ENCODE measurements at places on chromosomes 2 and 18.

DNA sequence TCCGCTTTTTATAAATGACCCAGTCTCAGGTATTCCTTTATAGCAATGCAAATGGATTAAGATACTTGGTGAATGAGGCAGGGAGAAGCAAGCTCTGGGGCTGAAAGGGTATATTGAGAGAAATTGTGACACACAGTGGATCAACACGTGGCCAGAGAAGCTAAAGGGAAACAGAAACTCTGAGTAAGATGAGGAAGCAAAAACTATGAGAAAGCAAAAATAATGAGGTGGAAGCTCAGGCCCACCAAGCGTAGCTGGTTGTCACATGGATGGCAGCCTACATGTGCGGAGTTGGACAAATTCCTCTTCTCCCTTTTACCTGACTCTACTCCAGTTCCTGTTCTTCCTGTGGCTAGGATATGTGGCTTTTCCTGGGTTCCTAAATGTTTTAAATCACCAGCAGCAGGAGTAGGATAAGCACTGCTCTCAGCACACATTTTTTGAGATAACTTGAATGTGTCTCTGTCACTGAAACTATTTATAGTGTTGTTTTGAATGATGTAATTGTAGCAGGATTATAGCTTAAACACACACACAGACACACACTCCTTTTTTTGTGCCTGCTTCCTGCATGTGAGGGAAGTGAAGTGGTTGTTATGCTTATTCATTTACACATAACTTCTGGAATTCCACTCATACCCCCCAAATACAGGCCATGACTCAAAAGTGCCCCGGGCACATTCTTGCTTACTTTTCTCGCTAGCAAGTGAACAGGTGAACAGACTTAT, 30.1 kb upstream of the EPC2 start:
- no peak for DNase-seq

- no peak for DNase-seq
These were observed 22.0 kb upstream of the SLC35G4 start for GRCh38 chr18:11587432-11587831.

DNA sequence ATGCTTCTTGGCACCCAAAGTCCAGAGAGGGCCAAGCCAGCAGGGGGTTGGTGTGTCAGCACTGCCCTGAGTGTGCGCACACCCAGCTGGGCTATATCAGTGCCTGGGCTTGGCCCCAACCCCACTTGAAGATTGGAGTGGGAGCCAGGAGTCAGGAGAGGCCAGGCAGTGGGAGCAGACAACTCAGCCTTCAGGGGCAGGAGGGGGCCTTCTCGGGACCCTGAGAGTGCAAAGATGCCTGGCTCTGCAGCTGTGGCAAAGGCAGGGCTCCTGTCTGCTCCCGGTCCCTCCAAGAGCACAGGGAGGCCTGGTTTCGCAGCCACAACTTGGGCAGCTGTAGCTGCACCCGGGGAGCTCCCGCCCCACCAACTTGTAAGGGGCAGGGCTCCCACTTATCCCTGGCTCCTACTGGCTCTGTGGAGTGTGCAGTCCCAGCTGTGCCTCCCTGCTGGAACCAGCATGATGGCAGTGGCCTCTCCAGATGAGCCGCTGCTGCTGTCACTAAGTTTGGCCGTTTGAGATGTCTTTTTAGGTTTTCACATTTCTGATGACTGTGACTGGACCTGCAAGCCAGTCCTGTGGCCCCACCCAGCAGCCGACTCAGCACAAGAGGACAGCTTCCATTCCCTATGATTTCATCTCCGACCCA, 148.8 kb upstream of the HS6ST1 start:
- DNase-seq = no peak

- DNase-seq = no peak
These were observed 59.3 kb downstream of the ARHGEF33 start for GRCh38 chr2:38948995-38949394.

- DNase-seq = no peak
These were observed 64.7 kb downstream of the FBXO15 start for GRCh38 chr18:74082742-74083556.

DNA sequence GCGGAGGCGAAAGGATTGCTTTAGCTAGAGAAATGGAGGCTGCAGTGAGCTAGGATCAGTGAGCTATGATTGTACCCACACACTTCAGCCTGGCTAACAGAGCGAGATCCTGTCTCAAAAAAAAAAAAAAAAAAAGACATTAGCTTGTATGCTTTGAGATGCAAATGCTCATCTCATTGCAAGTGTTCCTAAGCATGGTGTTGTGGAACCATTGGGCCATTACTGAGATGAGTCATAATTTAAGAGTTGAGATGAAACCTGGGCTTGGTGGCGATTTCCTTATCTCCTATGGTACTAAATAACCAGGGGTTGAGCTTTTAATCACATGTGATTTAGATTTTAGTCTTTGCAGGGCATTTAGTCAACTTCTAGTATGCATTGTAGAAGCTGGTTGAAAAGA, 2.2 kb downstream of the PLEKHA3 start:
- no peak for DNase-seq
